ENCODE measurements at places on chromosomes 4 and X. TPM values are rescaled to one million over a fixed set of nuclear protein-coding genes. Genes with fewer than 3 reads are reported as not detected.

DNA sequence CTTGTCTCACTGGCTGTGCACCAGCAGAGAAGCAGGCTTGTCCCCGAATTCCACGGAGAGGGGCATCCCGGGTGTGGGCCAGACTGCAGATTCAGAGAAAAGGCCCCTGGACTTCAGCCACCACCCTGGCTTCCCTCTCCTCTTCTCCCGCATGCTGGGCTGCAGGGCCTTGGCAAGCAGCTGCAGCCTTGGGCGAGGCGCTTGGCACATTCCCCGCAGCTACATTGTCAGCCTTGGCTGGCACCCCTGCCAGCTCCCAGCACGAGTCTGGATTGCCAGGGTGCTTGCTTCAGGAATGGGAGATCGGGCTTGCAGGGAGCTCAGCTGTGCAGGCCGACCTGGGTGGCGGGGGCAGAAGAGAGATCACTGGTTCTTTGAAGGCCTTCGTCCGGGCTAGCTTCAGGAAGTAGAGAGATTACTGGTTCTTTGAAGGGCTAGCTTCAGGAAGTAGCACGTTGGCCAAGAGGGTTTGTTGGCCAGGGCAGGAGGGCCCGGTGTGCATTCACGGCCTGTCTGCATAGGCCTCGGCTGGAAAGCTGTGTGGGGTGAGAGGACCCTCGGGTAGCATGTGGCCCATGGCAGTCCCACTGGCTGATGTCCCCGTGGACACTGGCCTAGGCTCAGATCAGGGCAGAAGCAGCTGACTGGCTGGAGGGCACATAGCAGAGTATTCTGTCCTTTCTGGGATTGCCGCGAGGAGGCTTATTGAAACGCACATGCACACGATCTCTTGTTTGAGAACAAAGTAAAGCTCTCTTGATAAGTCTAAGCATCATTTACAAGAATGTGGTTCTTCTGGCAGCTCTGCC, 2.7 kb downstream of the ABCD1 start:
- H3K4me3 ChIP-seq = peak overlapping the region; percentile 38
- H3K27ac ChIP-seq = peak overlapping the region; percentile 84
- DNase-seq = no peak
- H3K27me3 ChIP-seq = no peaks in the 10 kb centered on the region
- H3K36me3 ChIP-seq = peaks cover 4% of the 10 kb centered on the region

CD40LG gene
- 0.33 TPM for total RNA-seq

DNA sequence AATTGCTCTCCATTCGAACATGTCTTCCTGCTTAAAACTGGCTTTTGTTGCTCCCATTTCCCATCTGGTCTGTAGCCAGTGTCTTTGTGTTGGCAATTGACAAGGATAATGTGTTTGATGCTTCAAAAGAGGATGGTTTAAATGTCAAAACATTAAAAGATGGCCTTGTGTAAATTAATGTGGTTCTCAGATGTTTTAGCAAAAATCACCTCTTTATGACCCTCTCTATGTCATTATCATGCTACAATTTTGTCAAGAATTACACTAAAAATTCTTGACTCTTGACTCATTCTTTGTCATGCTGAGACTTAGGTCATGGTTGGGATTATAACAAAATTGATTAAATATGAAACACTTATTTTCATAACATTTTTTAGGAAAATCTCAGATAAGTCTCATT, 47.4 kb downstream of the TMEM131L start:
- H3K36me3 ChIP-seq = no peaks in the 10 kb centered on the region
- H3K27ac ChIP-seq = peak overlapping the region; percentile 60
- H3K4me3 ChIP-seq = no peak overlapping the region
- H3K27me3 ChIP-seq = no peaks in the 10 kb centered on the region
- H3K4me1 ChIP-seq = peaks cover 36% of the 10 kb centered on the region

GRCh38 chr4:84498935-84499623, at the start of gene NKX6-1:
TSS of gene NKX6-1 (minus strand) at chr4:84499292. CDS start at chr4:84498228, 1,064 bp downstream.
- peak within 1 kb of the TSS; percentile 92 for H3K27ac ChIP-seq
- peak; percentile 97 for DNase-seq
- H3K4me3 ChIP-seq = peak within 1 kb of the TSS; percentile 84
- H3K36me3 ChIP-seq = peaks cover 14% of the 10 kb centered on the region
- peaks cover 4% of the 10 kb centered on the region for H3K27me3 ChIP-seq

DNA sequence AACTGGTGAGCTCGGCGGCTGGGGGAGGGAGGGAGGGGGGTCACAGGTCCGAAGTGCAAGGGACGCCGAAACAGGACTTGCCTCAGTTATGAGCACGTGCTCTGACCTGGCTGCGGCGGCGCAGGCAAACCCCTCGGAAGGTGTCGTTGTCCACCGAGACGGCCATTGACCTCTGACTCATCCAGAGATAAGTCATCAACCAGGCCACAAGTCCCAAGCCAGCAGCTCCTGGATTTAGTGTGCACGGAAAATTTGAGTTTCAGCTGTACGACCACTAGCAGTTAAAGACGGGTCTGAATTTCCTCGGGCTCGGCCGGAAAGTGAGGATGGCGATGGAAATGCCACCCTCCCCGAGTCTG, 674 bp downstream of the SH3D19 start:
- peak overlapping the region; percentile 95 for H3K27ac ChIP-seq
- no peaks in the 10 kb centered on the region for H3K36me3 ChIP-seq
- peaks cover 26% of the 10 kb centered on the region for H3K4me1 ChIP-seq
- no peaks in the 10 kb centered on the region for H3K27me3 ChIP-seq
- peak overlapping the region; percentile 86 for H3K4me3 ChIP-seq
- DNase-seq = no peak

- no peak overlapping the region for H3K27ac ChIP-seq
- H3K27me3 ChIP-seq = no peaks in the 10 kb centered on the region
- H3K36me3 ChIP-seq = no peaks in the 10 kb centered on the region
Observed at GRCh38 chr4:23001478-23001877, 308.7 kb downstream of the GBA3 start.

GRCh38 chr4:101315786-101316185, 31.5 kb downstream of the PPP3CA start:
- no peak for DNase-seq
- no peak overlapping the region for H3K27ac ChIP-seq
- no peak overlapping the region for H3K4me3 ChIP-seq
- H3K36me3 ChIP-seq = no peaks in the 10 kb centered on the region
- H3K4me1 ChIP-seq = no peaks in the 10 kb centered on the region

DNA sequence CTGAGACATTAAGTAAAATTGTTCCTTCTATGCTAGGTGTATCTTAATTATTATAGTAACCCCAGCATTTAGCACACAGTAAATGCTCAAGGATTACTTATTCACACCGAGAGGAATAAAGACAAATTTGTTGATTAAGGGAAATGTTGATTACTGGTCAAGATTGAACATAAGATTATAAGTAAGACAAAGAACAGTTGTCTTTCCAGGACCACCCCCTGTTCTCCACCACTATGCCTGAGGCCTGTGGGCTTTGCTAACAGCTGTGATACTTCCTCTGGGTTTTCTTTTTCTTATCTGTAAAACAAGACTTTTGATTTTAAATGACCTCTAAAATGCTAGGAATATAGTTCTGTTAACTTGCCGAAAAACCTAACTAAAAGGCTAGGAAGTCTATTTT, 128.0 kb downstream of the DCLK2 start:
- no peak overlapping the region for H3K4me3 ChIP-seq
- peaks cover 18% of the 10 kb centered on the region for H3K4me1 ChIP-seq
- no peak overlapping the region for H3K27ac ChIP-seq
- DNase-seq = peak; percentile 10

DNA sequence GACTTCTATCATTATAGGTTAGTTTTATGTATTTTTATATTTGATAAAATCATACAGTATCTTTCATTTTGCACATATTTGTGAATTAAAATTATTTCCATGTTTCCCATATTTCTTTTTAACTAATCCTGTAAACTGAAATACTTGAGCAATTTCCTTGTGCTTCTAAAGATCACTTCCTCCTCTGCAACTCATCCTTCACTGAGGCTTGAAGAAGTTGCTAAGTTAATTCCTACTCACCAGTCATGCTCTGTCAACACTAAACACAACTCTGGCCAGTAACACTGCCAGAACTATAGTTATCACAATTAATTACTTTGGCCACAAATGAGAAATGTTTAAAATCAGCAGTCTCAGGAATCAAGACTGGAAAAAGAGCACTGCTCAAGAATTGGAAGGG, 6.7 kb downstream of the SPATA4 start:
- DNase-seq = no peak
- no peaks in the 10 kb centered on the region for H3K36me3 ChIP-seq
- H3K4me3 ChIP-seq = no peak overlapping the region
- H3K27ac ChIP-seq = no peak overlapping the region
- no peaks in the 10 kb centered on the region for H3K27me3 ChIP-seq
- H3K4me1 ChIP-seq = peaks cover 20% of the 10 kb centered on the region

DNA sequence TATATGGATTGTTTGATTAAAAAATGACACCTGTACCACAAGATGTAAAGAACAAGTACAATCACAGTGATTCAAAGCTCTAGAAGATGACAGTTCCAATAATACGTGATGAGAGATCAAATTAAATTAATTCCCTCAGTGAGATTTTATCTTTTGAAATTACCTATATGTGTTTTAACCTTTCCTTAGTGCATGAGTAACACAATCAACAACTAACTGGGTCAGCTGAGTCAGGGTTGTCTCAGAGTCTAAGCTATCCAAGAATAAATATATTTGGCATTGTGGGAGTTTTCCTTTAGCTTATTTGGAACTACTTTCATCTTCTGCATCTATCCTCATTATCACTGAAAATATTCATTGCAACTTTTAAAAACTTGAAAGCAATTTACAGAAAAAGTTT, 162.8 kb downstream of the WDFY3 start:
- peaks cover 7% of the 10 kb centered on the region for H3K4me1 ChIP-seq
- DNase-seq = no peak
- H3K36me3 ChIP-seq = peaks cover 21% of the 10 kb centered on the region
- H3K27me3 ChIP-seq = no peaks in the 10 kb centered on the region
- H3K27ac ChIP-seq = no peak overlapping the region

GRCh38 chr4:151035328-151035727, 20.2 kb upstream of the LRBA start:
- no peaks in the 10 kb centered on the region for H3K27me3 ChIP-seq
- H3K27ac ChIP-seq = no peak overlapping the region
- H3K4me3 ChIP-seq = no peak overlapping the region
- H3K36me3 ChIP-seq = no peaks in the 10 kb centered on the region

PTPN13 gene
- 9.1 TPM for total RNA-seq

DNA sequence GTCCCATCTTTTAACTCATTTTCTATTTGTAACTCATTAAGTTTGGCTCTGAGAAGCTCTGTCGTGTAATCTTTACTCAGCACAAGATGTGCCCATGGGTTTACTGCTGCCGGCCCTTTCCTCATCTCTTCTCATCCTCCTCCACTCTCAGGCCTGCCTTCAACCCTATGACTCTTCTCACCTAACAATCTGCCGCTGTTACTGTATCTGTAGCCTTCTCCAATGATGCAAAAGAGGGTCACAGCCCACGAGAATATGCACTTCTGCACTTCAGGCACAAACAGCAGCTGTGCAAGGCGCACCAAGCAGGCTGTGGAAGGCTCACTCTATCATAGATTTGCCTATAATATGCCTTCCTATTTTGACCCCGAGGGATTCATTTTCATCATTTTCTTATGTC, 546.5 kb upstream of the GALNTL6 start:
- no peaks in the 10 kb centered on the region for H3K27me3 ChIP-seq
- no peak for DNase-seq
- H3K36me3 ChIP-seq = no peaks in the 10 kb centered on the region
- no peak overlapping the region for H3K27ac ChIP-seq
- H3K4me3 ChIP-seq = no peak overlapping the region

- no peaks in the 10 kb centered on the region for H3K36me3 ChIP-seq
- H3K27ac ChIP-seq = no peak overlapping the region
- H3K4me1 ChIP-seq = peaks cover 7% of the 10 kb centered on the region
Observed at GRCh38 chr4:77994194-77994721, 62.9 kb upstream of the FRAS1 start.

GRCh38 chrX:53082773-53083616, 828 bp downstream of the TSPYL2 start:
- H3K4me3 ChIP-seq = peak overlapping the region; percentile 78
- peaks cover 46% of the 10 kb centered on the region for H3K4me1 ChIP-seq
- peaks cover 22% of the 10 kb centered on the region for H3K36me3 ChIP-seq
- no peak for DNase-seq

DNA sequence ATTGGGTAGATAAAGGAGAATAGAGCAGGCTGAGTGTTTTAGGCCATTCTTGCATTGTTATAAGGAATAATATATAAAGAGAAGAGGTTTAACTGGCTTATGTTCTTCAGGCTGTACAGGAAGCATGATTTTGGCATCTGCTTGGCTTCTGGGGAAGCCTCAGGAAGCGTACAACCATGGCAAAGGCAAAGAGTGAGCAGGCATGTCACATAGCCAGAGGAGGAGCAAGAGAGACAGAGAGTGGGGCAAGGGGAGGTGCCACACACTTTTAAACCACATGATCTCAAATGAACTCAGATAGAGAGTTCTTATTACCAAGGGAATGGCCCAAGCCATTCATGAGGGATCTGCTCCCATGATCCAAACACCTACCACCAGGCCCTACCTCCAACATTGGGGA, 4.4 kb upstream of the METTL14 start:
- no peaks in the 10 kb centered on the region for H3K36me3 ChIP-seq
- H3K4me3 ChIP-seq = no peak overlapping the region
- H3K27me3 ChIP-seq = no peaks in the 10 kb centered on the region
- no peaks in the 10 kb centered on the region for H3K4me1 ChIP-seq
- DNase-seq = no peak

IL13RA1 gene
- total RNA-seq = 101 TPM

- no peak overlapping the region for H3K4me3 ChIP-seq
- H3K27ac ChIP-seq = no peak overlapping the region
- DNase-seq = no peak
- no peaks in the 10 kb centered on the region for H3K27me3 ChIP-seq
- H3K36me3 ChIP-seq = no peaks in the 10 kb centered on the region
Observed at GRCh38 chrX:12958461-12958860, 16.4 kb upstream of the TMSB4X start.

DNA sequence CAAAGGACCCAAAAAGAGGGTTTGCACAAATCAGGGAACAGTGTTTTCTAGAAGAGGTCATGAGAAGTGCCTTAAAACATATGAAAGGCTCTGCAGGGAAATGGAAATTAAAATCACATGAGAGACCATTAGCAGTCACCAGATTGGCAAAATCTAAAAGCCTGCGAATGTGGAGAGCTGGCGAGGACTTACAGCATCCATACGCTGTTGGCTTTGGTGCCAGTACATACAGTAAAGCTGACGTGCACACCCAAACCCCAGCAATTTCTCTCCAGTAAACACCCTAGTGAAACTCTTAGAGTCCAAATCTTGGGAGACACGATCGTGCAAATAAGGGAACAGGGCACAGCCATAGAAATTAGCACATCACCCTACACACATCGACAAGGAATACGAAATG, 25.4 kb upstream of the PPP2R2C start:
- H3K36me3 ChIP-seq = no peaks in the 10 kb centered on the region
- H3K27me3 ChIP-seq = no peaks in the 10 kb centered on the region
- no peak overlapping the region for H3K27ac ChIP-seq

- H3K27me3 ChIP-seq = no peaks in the 10 kb centered on the region
- no peak overlapping the region for H3K4me3 ChIP-seq
- DNase-seq = no peak
Observed at GRCh38 chr4:76659103-76659490, 224.1 kb downstream of the SHROOM3 start.

DNA sequence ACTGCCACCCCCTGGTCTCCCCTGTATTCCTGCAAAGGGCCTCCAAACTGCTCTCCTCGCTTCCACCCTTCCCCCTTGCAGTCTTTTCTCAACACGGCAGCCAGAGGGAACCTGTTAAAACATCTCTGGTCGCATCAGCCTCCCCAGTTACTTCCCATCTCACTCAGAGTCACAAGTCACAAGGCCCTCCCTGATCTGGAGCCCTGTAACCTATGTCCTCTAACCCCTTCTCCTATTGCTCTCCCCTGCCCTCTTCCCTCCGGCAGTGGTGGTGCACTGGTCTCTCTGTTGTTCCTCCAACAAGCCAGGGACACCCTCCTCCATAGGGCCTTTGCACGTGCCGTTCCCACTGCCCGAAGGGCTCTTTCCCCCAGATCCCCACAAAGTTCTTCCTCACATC, 73.2 kb downstream of the SH3KBP1 start:
- H3K27me3 ChIP-seq = no peaks in the 10 kb centered on the region
- H3K36me3 ChIP-seq = no peaks in the 10 kb centered on the region
- H3K4me1 ChIP-seq = no peaks in the 10 kb centered on the region
- no peak overlapping the region for H3K27ac ChIP-seq

Measured in esophagus muscularis mucosa (tissue), 4 donors.